SK-N-SH (cell line): ENCODE measurements at places on chromosomes 3 and 15. TPM values are rescaled to one million over a fixed set of nuclear protein-coding genes. Genes with fewer than 3 reads are reported as not detected.
A peak's percentile ranks its signal among the peaks of the same experiment; 100 is the strongest.

DNA sequence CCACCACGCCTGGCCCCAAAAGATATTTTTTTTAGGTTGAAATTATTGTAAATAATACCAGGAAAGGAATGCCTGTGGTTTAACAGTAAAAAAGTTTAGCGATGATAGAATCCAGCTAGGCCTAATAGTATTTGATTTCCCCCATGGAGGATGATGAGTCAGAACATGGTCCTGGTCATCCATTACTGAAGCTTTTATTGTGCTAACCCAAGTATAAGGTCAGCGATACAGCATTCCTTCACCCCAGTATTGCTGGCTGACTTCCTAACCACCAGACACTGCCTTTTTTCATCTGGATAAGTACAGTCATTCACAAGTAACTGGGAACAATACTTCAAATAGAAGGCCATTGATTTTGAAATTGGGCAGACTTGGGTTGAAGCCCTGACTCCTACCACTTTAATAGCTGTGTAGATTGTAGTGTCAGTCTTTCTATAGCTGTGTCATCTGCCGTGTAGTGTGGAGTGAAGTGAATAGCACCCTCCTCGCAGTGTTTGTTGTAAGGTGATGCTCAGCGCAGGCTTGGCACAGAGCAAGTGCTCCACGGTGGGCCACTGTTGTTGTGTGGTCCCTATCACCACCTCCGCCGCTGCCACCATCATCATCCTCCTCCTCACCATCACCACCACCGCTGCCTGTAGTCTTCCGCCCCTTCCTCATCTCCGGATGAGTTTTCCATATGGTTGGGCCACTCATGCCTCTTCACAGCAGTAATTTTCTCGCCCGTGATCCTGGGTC is 436.0 kb upstream of the TPM1 start:
- peak overlapping the region; percentile 91 for H3K27ac ChIP-seq
- H3K4me1 ChIP-seq: peaks cover 16% of the 10 kb centered on the region
- H3K36me3 ChIP-seq: peaks cover 8% of the 10 kb centered on the region
- no peaks in the 10 kb centered on the region for H3K27me3 ChIP-seq
- no peak overlapping the region for H3K4me3 ChIP-seq

- H3K27ac ChIP-seq: peak overlapping the region; percentile 80
- DNase-seq: no peak
These were observed 1.6 kb upstream of the SUCNR1 start for GRCh38 chr3:151871639-151872468.

DNA sequence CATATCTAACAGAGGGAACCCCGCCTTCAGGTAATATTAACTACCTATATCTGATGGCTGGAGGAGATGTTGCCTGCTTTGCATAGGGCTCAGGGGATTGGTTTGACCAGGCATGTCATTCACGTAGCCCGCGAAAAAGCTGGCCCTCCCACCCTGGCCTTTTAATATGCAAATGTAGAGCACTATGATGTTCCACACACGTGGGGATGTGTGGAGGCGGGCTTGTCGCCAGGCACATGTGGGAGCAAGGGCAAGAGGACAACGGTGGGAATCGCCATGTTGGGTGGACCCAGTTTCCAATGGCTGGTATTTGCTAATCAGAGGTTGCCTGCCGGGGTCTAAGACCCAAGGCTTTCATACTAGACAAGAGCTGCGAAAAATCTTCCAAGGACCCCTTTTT is 469.8 kb downstream of the ZPLD1 start:
- H3K36me3 ChIP-seq: no peaks in the 10 kb centered on the region
- no peak for DNase-seq
- H3K4me1 ChIP-seq: no peaks in the 10 kb centered on the region
- no peak overlapping the region for H3K27ac ChIP-seq
- H3K27me3 ChIP-seq: no peaks in the 10 kb centered on the region
- no peak overlapping the region for H3K4me3 ChIP-seq

The DUOX1 gene
- polyA plus RNA-seq: not detected in 2 replicates

- no peak overlapping the region for H3K4me3 ChIP-seq
- no peak for DNase-seq
- no peaks in the 10 kb centered on the region for H3K4me1 ChIP-seq
- no peaks in the 10 kb centered on the region for H3K36me3 ChIP-seq
These were observed 548.4 kb downstream of the EDEM1 start for GRCh38 chr3:5735896-5736295.

DNA sequence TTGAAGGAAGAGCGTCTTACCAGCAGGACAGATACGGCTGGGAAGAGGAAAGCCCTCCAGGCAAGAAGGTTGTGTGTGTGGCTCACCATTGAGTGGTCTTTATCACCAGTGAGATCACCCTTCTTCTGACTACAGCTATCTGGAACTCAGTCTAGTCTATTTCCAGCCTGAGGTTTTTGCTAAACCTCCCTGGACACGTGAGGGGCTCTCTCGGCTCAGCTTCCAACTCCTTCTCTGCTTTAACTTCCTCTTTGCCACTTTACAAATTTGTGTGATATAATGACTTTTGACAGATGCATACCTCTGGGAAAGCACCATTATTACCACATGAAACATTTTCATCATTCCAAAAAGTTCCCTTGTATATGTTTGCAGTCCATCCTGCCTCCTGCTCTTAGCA is 15.3 kb upstream of the ROPN1 start:
- H3K36me3 ChIP-seq: no peaks in the 10 kb centered on the region
- peak overlapping the region; percentile 24; the same call in 1 of the 2 replicates for H3K27ac ChIP-seq
- DNase-seq: no peak
- H3K27me3 ChIP-seq: no peaks in the 10 kb centered on the region

The HCN4 gene
- not detected in 2 replicates for polyA plus RNA-seq

The GOLGA8T gene
- 0.06 TPM in 1 of 2 replicates, not detected in the other for polyA plus RNA-seq
